ENCODE measurements at places on chromosomes 6 and 20.
A peak's percentile ranks its signal among the peaks of the same experiment; 100 is the strongest.

GRCh38 chr6:85484948-85485347 is 35.1 kb downstream of the NT5E start:
- DNase-seq = peak; percentile 20

GRCh38 chr6:71258078-71258866 is 30.3 kb upstream of the OGFRL1 start:
- DNase-seq = no peak

GRCh38 chr6:26065952-26066380 is 21.3 kb upstream of the HFE start:
- no peak for DNase-seq

DNA sequence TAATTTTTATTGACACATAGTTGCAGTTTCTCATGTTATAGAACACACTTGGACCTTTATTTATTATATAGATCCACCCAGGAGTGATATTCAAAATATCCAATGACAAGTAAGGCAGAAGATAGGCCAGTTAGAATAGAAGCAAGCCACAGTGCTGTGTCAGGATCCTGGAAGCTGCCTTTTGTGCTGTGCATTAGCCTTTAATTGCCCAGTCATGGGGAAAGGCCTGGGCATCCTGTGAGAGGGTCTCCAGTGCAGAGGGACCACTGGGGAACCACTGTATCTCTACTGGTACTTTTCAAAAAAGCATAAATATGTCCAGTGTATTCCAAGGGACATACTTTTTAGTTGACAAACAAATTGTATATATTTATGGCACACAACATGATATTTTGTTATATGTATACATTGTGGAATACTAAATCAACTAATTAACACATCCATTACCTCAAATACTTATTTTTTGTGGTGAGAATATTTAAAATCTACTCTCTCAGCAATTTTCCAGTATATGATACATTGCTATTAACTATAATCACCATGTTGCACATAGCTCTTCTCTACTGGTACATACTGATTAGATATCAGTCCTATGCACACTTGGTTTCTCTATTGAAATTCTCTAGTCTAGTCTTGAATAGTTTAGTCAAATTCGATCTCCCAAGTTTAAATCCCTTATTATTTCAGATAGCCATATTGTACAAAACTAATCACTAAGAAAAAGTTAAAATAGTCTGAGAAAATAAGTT is 59.5 kb downstream of the CDC40 start:
- no peak for DNase-seq

GRCh38 chr6:157023958-157024357 is 246.8 kb downstream of the ARID1B start:
- no peak for DNase-seq

- no peak for DNase-seq
These were observed 101.9 kb upstream of the NAA20 start for GRCh38 chr20:19915111-19915798.

GRCh38 chr6:20154753-20155152 is 57.5 kb downstream of the MBOAT1 start:
- no peak for DNase-seq

GRCh38 chr6:95143408-95144180 is 433.7 kb upstream of the MANEA start:
- no peak for DNase-seq
